ENCODE measurements at places on chromosomes 5 and 9.

GRCh38 chr5:113909782-113910181 is 396.3 kb downstream of the YTHDC2 start:
- DNase-seq, result no peak
- H3K36me3 ChIP-seq, result no peaks in the 10 kb centered on the region
- H3K4me3 ChIP-seq, result no peak overlapping the region
- no peaks in the 10 kb centered on the region for H3K4me1 ChIP-seq
- H3K27ac ChIP-seq, result no peak overlapping the region

- H3K4me3 ChIP-seq, result no peak overlapping the region
- no peaks in the 10 kb centered on the region for H3K36me3 ChIP-seq
- H3K4me1 ChIP-seq, result peaks cover 14% of the 10 kb centered on the region
- no peak for DNase-seq
- H3K27me3 ChIP-seq, result no peaks in the 10 kb centered on the region
Measured at GRCh38 chr5:124126504-124127217, 614.7 kb downstream of the CSNK1G3 start.

DNA sequence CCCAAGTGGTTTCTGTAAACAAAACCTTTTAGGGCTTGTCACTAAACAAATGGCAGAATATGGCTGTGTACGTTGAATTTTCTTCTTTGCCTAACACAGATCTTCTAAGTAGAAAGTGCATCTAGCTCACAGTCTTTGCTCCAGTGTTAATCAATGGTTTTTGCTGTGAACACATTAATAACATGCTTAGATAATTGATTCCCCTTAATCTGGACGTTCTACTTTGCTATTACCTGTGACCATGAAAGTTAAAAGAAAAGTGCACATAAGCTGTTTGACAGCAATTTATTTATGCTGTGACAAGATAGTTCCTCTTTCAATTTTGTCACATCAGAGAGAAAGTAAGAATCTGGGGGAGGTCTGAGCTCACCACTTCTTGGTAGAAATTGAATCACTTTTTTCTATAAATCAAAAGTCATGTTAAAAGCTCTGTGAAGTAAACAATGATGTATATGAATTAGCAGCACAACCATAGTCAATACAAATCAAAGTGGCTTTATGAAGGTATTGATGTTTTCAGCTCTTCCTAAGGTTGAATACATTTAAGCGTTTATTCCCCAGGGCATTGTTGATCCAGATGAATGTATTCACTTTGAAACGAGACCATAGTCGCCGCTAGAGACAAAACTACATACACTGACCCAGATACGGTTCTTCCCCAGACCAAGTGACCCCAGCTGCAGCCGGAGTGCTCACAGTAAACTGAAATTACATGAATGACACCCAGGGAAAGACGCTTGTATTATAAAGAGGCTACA is 174.6 kb upstream of the ZNF608 start:
- no peak for DNase-seq
- H3K36me3 ChIP-seq, result no peaks in the 10 kb centered on the region
- peak overlapping the region; percentile 61 for H3K27ac ChIP-seq
- H3K4me3 ChIP-seq, result no peak overlapping the region
- H3K4me1 ChIP-seq, result peaks cover 54% of the 10 kb centered on the region

DNA sequence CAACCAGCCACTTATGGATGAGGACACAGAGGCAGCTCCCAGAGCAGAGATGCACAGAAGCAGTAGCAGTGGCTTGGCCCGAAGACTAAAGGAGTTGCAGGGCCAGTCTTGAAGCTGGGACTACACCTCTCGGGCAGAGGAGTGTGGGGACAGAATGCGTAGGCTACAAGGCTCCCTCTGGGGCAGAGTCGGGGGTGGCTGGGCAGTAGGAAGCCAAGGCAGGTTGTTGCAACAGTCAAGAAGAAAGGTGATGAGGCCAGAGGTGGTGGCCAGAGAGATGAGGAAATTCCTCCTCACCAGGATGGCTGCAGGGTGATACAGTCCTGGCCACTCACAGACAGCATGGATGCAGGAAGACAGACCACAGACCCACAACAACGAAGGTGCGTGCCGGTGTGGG is 4.9 kb upstream of the N4BP3 start:
- no peak overlapping the region for H3K27ac ChIP-seq
- no peaks in the 10 kb centered on the region for H3K27me3 ChIP-seq
- H3K4me3 ChIP-seq, result no peak overlapping the region
- H3K4me1 ChIP-seq, result peaks cover 5% of the 10 kb centered on the region
- no peaks in the 10 kb centered on the region for H3K36me3 ChIP-seq
- DNase-seq, result no peak

DNA sequence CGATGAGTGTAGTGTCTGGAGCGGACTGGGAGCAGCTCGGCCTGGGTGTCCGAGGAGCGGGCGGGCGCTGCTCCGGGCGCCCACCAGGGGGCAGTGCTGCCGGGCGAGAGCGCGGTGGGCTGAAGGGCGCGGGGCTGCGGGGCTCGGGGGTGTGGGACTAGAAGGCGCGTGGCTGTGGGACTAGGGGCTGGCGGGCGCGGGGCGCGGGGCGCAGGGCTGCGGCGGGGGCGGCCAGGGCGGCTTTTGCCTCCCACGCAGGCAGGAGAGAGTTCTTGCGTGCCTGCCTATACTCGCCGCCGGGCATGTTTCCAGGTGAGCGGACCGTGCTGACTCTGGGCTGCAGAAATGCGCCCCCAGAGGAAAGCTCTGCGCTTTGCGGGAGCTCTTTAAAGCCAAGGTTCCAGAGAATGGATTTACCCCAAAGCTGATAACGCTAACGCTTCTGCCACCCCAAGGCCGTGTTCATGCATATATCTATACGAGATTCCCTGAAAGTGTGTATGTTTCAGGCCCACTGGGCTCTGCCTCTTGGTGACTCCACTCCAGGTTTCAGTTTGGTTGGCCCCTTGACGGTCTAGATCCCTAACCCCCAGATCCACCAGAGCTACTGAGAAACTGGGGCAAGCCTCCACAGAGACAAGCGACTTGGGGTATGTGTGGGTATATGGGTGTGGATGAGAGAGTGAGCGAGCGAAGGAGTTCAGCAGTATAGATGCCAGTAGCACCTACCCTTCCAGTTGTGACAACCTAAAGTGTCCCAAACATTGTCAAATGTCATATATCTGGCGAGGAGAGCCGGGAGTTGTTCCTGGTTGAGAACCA is 56.2 kb downstream of the ACER2 start:
- H3K4me1 ChIP-seq, result peaks cover 3% of the 10 kb centered on the region
- peak; percentile 50 for DNase-seq
- no peak overlapping the region for H3K27ac ChIP-seq
- no peaks in the 10 kb centered on the region for H3K36me3 ChIP-seq
- no peaks in the 10 kb centered on the region for H3K27me3 ChIP-seq
- peak overlapping the region; percentile 33 for H3K4me3 ChIP-seq

GRCh38 chr5:139851558-139851957 is 56.0 kb downstream of the PSD2 start:
- H3K27ac ChIP-seq, result no peak overlapping the region
- peaks cover 43% of the 10 kb centered on the region for H3K27me3 ChIP-seq
- no peaks in the 10 kb centered on the region for H3K4me1 ChIP-seq
- no peaks in the 10 kb centered on the region for H3K36me3 ChIP-seq
- H3K4me3 ChIP-seq, result peak overlapping the region; percentile 55

DNA sequence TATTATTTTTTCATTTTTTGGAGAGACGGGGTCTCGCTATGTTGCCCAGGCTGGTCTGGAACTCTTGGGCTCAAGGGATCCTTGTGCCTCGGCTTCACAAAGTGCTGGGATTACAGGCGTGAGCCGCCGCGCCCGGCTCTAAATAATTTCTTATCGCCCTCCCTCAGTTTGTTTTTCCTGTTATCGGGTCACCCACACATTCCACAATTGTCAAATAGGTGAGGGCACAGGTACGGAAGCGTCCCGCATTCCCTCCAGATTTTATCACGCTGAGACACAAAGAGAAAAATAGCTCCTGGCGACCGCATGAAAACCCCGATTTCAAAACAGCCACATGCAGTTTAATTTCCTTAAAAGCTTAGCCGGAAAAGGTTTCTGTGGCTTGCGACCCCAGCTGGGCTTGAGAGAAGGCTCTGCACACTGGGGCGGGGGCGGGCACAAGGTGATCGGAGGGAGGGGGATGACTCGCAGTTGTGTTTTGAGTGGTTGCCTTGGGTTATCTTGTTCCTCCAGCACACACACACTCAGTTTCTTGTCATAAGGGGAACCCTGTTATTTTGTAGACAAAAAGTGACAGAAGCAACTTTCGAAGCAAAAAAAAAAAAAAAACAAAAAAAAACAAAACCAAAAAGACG is 717 bp upstream of the IQGAP2 start:
- no peaks in the 10 kb centered on the region for H3K36me3 ChIP-seq
- no peaks in the 10 kb centered on the region for H3K27me3 ChIP-seq
- H3K4me1 ChIP-seq, result peaks cover 25% of the 10 kb centered on the region
- peak overlapping the region; percentile 50 for H3K4me3 ChIP-seq

- DNase-seq, result no peak
- no peak overlapping the region for H3K27ac ChIP-seq
- no peaks in the 10 kb centered on the region for H3K36me3 ChIP-seq
- no peaks in the 10 kb centered on the region for H3K27me3 ChIP-seq
- no peak overlapping the region for H3K4me3 ChIP-seq
Measured at GRCh38 chr5:139082813-139083498, 115.2 kb downstream of the SIL1 start.
